ENCODE measurements at places on chromosomes 5 and 9.

DNA sequence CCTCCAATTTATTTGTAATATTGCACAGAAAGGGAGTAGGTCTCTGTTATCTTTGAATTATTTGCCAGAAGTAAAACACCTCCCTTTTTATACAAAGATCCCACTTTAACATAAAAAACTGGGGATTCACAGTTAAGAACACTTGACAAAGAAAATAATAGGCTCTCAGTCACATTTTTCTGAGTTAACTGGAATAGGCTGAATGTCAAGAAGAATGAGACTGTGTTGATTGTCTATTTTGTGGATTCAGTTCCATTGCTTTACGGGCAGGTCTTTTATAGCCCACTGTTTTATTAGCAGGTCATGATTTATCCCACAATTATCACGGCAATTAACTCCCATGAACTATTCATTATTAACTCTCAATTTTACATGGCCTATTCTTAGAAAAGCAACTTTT is 427.4 kb downstream of the CTNND2 start:
- no peak for DNase-seq

- peak; percentile 60 for DNase-seq
Observed at GRCh38 chr9:137299203-137299565, 2.9 kb downstream of the NRARP start.

GRCh38 chr5:93705896-93706295 is 35.5 kb downstream of the POU5F2 start:
- no peak for DNase-seq

- no peak for DNase-seq
Observed at GRCh38 chr5:178067755-178068154, 45.6 kb upstream of the N4BP3 start.

DNA sequence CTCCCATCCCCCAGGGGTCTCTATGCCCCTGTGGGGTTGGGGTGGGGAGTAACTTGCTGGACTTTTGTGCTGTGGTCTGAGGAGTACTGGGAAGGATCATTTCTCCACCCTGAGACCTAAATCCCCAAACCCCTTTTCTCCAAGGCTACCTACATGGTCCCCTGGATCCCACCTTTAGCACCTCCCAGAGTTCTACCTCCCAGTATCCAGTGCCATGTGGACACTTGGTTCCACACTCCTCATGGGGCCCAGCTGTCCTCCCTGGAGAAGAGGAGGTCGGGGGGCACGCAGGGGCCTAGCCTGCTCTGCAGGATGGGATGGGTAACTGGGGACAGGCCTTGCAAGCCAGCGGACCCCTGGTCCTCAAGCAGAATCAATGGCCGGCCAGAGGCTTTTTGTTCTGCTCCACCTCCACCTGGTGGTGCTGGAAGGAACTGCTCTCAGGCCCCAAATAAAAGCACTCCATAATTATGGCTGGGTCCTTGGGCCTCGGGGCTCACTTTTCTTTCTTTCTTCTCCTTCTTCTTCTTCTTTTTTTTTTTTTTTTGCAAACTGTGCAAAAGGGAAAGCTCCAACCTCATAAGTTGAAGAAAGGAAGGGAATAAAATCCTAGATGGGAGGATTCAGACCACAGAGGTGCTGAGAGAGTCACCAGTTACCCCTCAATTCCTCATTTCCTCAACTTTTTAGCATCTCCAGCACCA is 68.4 kb downstream of the PSD2 start:
- peak; percentile 70 for DNase-seq

- peak; percentile 37 for DNase-seq
Observed at GRCh38 chr9:109355564-109356297, 34.9 kb upstream of the EPB41L4B start.

GRCh38 chr5:18420711-18421110 is 786.5 kb downstream of the TAF11L14 start:
- DNase-seq, result no peak

GRCh38 chr9:9951556-9952160 is 661.1 kb downstream of the PTPRD start:
- DNase-seq, result no peak

- DNase-seq, result no peak
Observed at GRCh38 chr5:170496662-170497028, 7.2 kb upstream of the KCNIP1 start.

DNA sequence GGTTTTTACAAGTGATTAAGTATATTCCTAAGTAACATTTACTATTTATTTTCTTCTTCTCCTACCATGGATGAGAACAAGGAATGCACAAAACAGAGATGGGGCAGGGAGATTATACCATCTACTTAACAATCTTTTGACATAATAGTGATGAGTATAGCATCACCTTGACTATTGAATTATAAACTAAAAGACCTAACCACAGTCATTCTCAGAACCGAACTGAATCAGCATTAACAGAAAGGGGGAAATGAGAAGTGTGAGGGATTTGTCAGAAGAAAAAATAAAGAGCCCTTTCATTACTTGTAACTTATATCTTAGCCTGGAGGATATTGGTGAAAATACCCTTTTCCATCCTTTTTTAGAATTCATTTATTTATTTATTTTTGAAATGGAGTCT is 21.9 kb downstream of the OR2Y1 start:
- no peak for DNase-seq

DNA sequence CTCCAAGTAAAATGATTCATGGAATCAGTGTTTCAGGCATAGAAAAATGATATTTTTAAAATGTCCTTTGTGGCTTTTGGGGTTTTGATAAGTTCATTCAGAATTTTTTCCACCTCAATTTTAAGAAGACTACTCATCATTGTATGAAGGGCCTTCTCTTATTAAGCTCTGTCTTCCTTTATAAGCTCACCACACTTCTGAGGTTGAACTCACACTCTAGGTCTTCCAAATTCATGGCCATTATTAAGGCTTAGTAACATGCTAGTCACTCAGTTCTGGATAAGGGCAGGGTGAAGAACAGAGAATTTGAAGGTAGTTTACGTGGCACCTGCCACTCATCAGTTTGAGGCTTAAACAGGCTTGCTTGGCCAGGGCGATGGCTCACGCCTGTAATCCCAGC is 4.2 kb downstream of the MELK start:
- DNase-seq, result no peak

DNA sequence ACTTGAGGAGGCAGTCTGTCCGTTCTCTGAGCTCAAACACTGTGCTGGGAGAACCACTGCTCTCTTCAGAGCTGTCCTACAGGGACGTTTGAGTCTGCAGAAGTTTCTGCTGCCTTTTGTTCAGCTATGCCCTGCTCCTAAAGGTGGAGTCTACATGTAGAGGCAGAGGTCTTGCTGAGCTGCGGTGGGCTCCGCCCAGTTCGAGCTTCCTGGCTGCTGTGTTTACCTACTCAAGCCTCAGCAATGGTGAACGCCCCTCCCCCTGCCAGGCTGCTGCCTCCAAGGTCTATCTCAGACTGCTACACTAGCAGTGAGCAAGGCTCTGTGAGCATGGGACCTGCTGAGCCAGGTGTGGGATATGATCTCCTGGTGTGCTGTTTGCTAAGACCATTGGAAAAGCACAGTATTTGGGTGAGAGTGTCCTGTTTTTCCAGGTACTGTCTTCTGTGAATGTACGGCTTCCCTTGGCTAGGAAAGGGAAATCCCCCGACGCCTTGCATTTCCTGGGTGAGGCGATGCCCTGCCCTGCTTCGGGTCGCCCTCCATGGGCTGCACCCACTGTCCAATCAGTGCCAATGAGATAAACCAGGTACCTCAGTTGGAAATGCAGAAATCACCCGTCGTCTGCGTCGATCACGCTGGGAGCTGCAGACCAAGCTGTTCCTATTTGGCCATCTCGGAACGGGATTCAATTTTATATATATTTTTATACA is 58.5 kb downstream of the CNTRL start:
- DNase-seq, result peak; percentile 83

DNA sequence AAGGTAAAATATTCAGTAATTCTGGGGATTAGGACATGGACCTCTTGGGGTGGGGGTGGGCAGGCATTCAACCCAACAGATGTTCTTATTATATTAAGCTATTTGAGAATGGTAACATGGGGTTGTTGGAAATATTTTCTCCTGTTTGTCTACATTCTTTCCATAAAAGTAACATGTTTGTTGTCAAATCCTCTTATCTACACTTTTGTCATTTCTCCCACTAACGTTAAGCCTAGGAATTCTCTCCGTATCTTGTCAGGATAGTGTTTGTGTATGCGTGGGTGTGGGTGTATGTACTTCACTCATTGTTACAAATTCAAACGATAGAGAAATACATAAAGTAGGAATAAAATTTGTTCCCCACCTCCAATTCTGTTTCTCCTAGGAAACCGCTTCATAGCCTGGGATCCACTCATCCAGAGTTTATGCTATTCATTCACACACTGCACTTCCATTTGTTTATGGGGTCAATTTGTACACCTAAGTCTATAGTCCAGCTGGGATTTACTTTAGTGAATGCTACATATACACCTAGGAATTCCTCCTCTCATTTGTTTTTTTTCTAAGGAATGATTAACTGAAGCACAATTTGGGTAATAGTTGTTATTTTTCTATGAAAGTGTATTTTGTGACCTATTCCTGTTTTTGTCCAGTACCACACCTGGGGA is 216.8 kb downstream of the DCP2 start:
- no peak for DNase-seq

DNA sequence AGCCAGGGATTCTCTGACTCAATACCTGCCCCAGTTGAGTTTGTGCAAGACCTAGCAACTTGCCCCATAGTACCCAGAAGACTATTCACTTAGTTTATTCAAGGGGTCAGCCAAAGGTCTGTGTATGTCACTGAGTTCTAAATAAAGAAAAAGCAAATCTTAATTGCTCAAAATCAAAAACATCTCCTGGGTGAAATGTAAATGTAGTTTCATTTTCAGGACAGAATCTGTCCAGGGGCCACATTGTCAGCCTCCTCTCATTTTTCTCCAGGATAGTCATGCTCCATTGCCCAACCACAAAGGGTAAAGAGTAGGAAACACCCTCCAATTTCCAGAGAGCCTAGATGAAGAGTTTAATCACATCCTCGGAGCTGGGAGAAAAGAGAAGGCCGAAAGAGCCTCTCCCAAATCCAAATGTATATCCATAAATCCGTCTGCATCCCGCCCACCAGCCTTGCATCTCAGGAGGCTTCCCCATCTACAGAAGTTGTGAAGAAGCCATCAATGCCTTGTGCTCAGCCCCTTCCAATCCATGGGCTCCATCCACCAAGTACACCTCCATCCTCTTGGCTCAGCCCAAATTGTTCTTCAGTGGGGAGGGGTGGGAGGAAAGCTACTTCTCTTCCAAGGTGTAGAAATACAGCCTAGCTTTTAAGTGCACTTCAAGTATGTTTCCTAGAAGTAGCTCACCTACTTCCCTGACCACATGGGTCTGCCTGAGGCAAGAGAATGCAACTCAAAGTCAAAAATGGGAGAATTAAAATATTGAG is 26.9 kb downstream of the ADAM19 start:
- no peak for DNase-seq

DNA sequence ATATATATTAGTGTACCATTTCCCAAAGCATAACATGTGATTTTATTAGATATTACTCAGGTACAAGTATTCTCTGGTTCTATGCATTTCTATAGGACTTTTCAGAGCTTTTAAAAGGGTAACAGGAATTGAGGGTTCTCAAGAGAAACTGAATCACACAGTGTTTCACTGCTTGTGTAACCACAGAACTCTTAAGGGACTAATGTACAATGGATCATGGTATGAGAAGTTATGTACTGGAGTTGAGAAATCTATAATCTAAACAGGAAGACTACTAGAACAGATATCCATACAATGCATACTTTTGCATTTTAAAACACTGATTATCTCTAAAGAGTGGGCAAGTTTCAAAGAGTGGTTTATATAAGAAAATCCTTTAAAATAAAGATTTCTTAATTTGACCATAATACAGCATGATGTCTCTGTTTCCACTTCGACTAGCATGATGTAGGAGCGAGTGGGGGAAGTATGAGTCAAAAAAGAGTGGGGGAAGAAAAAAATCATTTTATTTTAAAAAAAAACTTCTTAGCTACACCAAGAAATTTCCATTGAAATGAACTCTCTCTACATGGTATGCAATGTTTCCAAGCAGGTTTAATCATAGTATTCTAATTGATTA is 183.5 kb downstream of the RFX3 start:
- no peak for DNase-seq

DNA sequence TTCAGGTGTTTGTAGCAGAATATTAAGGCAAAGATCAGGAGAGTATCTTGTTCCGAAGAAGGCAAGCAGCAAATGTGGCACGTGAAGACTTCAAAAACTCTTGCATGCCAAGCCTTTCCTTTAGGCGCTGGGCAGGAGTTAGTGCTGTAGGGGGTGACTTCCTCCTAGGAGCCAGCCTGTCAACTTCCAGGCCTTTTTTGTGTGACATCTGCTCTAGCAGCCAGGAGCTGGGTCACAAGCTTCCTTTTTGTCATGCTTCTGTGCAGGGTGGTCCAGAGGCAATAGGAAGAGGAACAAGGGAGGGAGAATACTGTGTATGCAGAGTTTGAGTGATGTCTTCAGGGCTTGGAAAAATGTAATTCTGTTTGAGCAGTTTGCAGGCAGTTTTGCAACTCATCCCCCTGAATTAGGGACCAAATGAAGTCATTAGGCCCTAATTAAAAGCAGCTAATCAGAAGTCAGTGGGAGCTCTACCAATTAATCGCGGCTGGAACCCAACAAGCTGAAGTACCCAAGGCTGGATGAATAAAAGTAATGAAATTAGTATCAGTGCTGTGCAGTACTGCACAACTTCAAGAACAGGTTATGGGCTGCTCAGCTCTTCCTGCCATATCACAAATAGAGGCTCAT is 53.5 kb downstream of the TLR4 start:
- no peak for DNase-seq

DNA sequence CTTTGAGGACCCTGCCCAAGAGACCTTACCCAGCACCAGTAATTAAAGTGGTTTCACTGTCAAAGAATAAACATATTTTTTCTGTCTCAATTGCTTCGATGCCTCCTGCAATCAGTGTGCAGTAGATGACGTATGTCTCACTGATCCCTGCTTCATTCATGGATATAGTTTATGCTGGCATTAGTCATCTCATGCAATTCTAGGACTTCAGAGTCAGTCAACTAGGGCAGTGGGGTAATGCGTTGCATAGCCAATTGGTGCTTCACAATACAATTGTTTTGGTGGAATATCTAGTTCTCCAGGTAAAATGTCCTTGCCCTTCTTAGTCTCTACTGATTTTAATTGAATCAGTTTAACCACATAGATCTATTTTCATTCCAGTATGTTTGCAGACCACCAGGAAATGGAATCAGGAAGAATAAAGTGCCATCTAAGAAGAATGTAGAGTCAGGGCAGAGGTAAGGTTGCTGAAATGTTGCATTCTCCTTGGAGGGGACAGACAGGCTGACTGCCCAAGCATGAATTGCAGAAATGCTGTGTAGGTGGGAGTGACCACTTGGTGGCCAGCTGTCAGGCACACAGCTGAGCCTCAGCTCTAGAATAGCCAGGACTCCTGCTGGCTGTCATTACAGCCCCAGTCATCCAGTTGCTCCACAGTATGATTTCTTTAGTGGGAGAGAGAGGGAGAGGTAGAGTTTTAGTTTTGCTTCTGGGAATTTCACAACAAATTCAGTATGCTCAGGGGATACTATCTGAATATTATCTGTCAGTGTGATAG is 73.5 kb upstream of the MEGF10 start:
- DNase-seq, result peak; percentile 34

- DNase-seq, result no peak
Observed at GRCh38 chr9:107907255-107907654, 417.7 kb upstream of the KLF4 start.
